Pancreas (tissue), 10 donors: ENCODE measurements at places on chromosomes 6 and 20. TPM values are rescaled to one million over a fixed set of nuclear protein-coding genes. Genes with fewer than 3 reads are reported as not detected.

Gene IL17A
- polyA plus RNA-seq: not detected

DNA sequence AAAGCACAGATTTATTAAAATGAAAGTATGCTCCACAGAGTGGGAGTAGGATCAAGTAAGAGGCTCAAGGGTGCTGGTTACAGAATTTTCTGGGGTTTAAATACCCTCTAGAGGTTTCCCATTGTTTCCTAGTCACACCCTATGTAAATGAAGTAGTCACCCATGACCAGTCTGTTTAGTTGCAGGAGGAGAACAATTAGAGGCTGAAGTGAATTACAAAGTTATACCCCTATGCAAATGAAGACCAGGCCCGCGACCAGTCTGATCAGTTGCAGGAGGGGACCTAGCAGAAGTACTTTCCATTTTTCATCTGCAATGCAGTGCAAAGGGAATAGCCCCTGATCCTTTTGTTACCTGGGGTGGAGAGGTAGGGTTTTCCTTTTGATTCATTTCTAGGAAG, 11.8 kb upstream of the FILIP1 start:
- DNase-seq: no peak

- no peak for DNase-seq
Measured at GRCh38 chr6:165767228-165767627, 104.2 kb upstream of the PDE10A start.

DNA sequence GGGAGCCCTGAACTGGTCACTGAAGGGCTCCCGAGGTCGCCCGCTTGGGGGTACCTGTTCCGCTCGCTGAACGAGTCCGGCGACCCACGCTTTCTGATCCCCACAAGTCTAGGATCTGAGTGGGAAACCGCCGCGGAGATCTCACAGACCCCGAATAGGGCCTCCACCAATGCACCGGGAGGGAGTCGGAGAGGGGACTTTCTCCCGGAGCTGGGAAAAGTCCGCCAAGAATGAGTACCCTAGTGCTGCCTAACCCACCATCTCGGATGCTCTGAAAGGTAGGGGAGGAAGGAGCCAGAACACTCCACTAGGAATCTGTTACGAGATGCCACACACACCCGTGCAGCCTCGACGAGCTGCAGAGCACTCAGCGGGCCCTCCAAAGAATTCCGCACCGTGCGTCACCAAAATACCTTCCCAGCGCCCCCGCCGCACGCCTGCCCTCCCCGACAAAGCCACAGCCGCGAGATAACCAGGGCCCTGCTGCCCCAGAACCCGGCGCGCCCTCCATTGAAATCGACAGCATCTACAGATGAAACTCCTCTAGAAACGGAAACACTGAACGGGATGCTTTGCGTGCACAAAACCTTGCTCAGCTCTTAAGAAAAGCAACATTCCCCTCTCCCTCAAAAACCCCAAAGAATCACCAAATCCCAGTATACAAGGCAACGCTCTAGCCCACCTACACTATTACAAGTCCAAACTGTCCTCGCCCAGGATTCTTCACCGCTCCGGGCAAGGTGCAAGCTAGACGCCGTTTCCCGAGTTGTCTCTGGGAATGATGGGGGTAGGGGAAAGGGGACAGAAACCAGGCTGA, 686 bp downstream of the COL12A1 start:
- DNase-seq: peak; percentile 60

- no peak for DNase-seq
Measured at GRCh38 chr20:25072226-25072811, 9.6 kb downstream of the VSX1 start.

GRCh38 chr6:9984607-9985006, 430.3 kb downstream of the TFAP2A start:
- no peak for DNase-seq

GRCh38 chr20:45354423-45355208, 6.4 kb upstream of the SDC4 start:
- no peak for DNase-seq

- DNase-seq: no peak
Measured at GRCh38 chr6:163048345-163048744, 320.6 kb downstream of the PACRG start.

DNA sequence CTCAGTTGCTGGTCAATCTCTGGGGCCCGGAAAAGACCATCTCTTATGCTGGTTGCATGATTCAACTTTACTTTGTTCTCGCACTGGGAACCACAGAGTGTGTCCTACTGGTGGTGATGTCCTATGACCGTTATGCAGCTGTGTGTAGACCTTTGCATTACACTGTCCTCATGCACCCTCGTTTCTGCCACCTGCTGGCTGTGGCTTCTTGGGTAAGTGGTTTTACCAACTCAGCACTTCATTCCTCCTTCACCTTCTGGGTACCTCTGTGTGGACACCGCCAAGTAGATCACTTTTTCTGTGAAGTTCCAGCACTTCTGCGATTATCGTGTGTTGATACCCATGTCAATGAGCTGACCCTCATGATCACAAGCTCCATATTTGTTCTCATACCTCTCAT, 4.3 kb downstream of the OR2J3 start:
- no peak for DNase-seq

DNA sequence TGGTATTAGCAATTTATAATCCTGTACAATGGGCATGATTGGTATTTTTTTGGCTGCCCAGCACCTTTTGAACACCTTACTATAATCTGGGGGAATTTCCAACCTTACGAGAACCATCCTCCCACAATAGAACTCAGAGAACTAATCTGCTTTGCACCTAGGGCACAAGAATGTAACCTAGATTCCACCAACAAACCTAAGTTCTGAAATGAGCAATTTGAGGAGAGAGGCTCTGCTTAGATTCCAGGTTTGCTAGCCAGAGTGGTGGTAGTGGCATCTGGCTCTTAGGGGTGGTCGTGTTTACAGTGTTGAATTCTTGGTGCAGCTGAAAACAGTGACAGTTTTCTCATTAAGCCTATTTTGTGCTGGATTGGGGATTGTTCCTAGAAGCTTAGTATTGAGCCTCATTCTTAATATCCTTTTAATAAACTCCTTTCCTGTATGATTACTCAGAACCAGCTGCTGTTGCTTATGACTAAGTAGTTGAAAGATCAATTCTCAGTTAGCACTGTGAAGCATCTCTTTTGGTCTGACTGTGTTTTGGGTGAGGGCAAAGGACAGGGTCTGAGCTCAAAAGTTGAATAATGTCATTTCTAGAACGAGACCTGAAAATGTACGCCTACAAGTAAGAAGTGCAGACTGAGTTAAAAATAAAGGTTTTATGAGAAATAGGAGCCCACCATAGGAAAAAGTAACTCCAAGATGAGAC, 385.6 kb downstream of the CDKAL1 start:
- DNase-seq: no peak

GRCh38 chr20:40160097-40160550, 528.9 kb downstream of the MAFB start:
- peak; percentile 9 for DNase-seq

Gene CDC5L
- polyA plus RNA-seq: 2.9 TPM

DNA sequence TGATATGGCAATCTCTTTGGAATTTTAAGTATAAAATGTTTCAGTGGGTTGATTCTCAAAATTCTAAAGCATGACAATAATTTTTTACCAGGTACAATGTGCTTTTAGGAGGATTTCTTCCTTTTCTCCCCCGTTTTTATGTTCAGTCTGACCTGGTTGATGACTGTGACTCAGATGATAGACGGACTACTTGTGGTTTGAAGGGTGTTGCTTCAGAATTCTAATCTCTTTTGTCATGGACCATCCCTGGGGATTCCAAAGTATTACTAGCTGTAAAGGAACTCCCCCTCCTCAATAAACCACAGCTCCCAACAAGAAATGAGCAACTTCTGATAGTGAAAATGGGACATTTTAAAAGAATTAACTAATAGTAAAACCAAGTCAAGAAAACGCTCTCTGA, 34.9 kb upstream of the TNFAIP3 start:
- DNase-seq: no peak

DNA sequence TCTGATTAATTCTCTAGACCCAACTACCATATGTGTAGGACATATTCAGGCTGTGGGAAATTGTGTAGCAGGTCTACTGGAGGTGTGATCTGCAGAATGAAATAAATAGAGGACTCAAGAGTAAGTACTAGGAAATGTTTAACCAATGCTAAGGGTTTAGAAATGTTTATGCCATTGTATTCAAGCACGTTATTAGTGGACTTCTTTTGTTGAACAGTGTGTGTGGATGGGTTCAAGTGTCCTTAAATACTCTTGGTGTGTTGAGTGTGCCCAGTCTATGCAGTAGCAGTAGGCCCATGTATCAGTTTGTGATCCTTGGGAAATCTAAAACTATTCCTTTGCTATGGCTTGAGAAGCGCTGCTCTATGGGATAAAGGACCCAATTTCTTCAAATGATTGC, 112.1 kb downstream of the FARS2 start:
- DNase-seq: no peak

DNA sequence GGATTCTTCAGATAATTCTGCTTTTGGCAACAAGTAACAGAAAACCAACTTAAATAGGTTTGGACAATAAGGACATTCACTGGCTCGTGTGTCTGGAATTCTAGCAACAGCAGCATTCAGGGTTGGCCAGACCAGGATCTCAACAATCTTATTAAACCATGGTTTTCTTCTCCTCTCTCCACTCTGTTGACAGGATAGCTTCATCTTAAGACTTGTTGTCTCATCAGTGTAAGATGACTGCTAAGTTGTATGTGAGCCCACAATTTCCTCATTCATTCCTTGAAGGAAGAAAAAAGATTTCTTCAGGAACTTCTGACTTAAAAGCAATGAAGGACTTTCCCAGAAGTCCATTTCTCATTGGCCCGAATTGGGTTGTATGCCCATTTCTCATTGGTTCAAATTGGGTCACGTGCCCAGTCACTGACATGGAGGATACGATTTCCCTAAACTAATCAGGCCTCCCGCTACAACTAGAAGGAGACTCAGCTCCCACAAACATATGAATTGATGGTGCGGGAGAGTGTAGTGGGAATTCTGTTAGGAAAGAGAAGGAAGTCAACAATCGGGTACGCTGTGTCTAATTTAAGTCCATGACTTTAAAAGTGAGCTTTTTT, 83.7 kb downstream of the SLC22A3 start:
- no peak for DNase-seq

- DNase-seq: no peak
Measured at GRCh38 chr6:151252634-151253033, 12.9 kb downstream of the AKAP12 start.

- peak; percentile 32 for DNase-seq
Measured at GRCh38 chr6:56954403-56955170, at the start of gene BEND6. Gene BEND6, plus strand, starts transcription at chr6:56955107. Its CDS starts 26,704 bp downstream, at chr6:56981811.

- DNase-seq: no peak
Measured at GRCh38 chr6:165543781-165544180, 119.3 kb downstream of the PDE10A start.

Gene MLN
- not detected for polyA plus RNA-seq
